ENCODE measurements at places on chromosomes 3 and 15. TPM values are rescaled to one million over a fixed set of nuclear protein-coding genes. Genes with fewer than 3 reads are reported as not detected.

Gene HTR3E
- not detected for polyA plus RNA-seq

DNA sequence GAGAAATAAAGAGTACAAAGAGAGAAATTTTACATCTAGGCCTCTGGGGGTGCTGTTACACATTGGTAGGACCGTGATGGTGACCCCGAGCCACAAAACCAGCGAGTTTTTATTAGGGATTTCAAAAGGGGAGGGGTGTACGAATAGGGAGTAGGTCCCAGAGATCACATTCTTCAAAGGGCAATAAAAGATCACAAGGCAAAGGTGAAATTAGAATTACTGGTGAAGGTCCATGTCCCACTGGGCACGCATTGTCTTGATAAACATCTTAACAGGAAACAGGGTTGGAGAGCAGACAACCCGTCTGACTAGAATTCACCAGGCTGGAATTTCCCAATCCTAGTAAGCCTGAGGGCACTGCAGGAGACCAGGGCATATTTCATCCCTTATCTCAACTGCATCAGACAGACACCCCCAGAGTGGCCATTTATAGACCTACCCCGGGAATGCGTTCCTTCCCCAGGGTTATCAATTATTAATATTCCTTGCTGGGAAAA is 4.3 kb downstream of the IRAK2 start:
- no peak for DNase-seq

GRCh38 chr15:29822100-29822683 is at the start of gene TJP1:
TSS of gene TJP1 (minus strand) at chr15:29822468. CDS start at chr15:29822028, 440 bp downstream.
- DNase-seq = peak; percentile 39

Gene CAPN7
- 15.7 TPM for polyA plus RNA-seq

DNA sequence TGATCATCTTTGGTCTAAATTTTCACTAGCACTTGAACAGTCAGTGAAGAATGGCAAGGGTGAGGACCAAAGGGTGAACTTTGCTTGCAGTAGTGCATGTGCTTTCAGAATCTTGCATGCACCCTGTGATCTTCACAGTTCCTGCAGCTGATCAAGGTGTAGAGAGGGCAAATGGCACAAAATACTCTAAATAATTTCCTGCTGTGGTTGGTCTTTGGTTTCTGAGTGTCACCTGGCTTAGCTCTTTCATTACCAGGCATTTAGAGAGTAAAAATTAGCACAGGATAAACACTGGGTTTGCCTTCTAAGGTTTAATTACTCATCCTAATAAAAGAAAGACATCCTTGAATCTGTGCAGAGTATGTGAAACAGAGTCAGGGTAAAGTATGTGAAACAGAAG is 11.4 kb downstream of the TIPARP start:
- no peak for DNase-seq

- DNase-seq = peak; percentile 34
Measured at GRCh38 chr15:63599401-63600000, 2.3 kb downstream of the FBXL22 start.

- DNase-seq = no peak
Measured at GRCh38 chr15:60426870-60427508, 29.2 kb upstream of the ANXA2 start.

GRCh38 chr3:156605686-156606605 is 51.0 kb upstream of the SSR3 start:
- no peak for DNase-seq

DNA sequence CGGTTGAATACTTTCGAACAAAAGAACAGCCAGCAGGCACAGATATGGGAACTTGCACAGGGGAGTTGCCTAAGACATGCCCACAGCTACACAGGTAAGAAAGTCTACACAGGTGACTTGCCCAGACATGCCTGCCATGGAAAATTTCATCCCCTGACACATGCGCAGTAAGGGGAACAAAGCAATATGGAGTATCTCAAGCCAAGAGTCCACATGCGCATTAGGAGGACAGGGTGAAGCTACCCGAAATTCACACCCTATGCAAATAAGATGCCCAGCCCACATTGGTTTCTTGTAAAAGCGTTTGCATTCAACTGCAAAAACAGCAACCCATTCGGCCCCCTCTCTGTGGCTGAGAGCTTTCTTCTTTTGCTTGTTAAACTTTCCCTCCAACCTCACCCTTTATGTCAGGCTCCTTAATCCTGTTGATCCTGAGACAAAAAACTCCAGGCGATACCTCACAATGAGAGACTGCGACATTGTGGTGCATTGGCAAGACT is 49.3 kb upstream of the TRPM1 start:
- no peak for DNase-seq

DNA sequence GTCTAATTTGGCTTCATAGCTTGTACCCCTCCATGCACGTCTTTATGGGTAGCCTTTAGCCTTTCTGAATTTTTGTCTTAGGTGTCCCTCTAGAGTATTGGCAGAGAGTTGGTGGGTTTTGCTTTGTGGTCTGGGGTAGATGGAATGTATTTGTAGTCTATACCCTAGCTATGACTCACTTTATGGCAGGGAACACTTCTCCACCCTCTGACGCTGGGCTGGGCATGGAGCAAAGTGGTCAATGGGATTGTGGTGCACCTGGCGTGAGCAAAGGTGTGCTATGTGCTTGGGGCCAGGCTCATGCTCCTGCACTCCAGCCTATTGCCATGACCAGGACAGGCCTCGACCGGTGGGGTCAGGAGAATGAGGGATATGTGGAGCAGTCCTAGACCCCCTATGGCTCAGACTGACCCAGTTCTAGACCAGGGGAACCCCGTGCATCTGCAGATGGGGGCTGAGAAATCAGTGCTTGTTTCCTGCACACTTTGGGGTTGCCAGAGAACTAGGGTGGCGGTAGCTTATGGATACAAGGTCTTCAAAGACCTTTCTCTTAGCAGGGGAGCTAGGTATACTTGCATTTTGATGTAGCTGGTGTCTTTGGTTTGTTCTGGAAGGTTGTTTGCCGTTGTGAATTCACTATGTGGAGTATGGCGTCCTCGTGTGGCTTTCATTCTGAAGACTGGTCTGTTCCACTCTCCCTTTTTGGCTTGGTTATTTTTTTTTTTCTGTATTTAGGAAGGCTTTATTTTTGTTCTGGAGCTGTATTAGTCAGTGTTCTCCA is 49.4 kb upstream of the RPL32 start:
- no peak for DNase-seq

GRCh38 chr3:127043731-127044510 is 61.0 kb downstream of the PLXNA1 start:
- DNase-seq = no peak

Gene DCUN1D1
- 10.5 TPM for polyA plus RNA-seq

DNA sequence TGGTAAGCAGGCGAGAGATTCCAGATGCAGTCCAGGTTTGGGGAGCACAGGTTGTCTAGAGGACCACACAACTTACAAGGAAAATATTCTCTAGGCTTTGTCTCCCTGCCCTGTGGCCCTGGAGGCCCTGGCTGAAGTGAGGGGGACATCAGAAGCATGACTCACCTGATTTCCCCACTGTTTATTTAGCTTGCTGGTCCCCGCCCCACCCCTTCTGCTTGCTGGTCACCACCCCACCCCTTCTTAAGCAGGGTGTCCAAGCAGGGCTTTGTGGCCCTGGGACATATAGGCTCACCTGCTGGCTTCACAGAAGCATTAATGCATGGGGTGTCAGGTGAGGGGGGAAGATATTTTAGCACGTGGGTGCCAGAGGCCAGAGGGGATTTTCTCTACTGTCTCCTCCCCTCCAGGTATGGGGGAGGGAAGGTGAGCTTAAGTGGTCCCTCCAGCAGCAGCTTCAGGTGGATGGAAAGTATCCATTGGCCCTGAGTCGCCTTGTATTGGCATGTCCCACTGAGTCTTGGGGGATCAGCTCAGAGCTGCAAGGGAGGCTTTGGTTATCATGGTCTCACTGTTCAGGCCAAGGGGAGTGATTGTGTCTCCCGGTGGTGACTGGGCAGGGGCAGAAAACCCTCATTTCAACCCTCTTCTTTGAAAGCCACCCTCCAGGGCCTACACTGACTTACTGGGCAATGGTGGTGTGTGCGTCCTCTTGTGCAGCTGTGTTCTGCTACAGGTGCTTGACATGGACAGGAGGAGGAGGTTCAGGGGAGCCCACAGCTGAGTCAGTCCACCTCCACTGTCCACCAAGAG is 49.8 kb downstream of the GASK1A start:
- peak; percentile 28 for DNase-seq

DNA sequence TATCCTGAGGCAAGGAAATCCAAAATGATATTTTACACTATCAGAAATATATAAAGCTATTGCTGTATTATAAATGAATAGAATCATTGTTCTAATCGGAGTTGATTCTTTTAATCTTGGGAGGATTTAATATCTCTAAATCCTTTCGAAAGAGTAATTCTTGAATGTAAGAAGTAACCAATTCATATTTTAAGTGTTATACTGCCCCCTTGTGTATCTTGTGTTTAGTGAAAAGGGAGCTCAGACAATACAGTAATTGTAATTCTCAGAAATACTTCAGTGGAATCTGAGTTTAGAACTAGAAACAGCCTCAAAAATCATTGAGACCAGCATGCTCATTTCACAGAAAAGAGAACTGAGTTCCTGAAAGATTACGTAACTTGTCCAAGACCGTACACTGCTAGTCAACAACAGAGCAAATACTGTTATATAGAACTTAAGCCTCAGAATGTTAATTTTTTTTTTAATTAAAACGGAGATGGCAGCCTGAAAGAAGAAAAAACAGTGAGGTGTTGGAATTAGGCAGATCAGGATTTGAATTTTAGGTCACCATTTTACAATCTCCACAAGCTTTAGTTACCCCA is 42.9 kb downstream of the PLCH1 start:
- peak; percentile 62 for DNase-seq

DNA sequence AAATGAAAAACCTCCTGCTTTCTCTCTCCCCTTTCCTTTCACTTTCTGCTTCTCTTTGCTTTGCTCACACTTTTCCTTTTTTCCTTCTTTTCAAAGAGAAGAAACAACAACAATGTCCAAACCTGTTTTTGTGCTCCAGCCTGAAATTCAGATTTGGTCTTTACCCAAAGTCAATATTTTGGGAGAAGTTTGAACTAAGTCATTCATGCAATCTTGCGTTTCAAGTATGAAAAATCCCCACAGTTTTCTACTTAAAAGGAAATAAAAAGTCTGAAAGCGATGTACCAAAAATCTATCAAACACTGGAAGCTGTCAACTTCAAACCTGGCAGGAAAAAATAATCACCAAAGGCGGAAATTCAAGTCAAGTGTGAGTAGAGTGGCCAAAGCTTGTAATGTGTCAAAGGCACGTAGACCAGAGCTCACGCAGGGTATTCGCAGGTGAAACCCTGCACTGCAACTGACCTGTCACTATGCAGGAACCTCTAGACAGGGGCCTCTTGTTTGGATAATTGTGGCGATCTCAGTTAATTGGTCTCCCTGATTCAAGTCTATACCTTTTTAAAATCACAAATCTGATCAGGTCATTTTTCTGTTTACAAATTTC is 118.8 kb upstream of the GALNT15 start:
- DNase-seq = no peak

- DNase-seq = peak; percentile 39
Measured at GRCh38 chr3:31132132-31132769, 237.8 kb upstream of the GADL1 start.

Gene IMP3
- polyA plus RNA-seq = 38.3 TPM

GRCh38 chr15:47577000-47577399 is 140.3 kb upstream of the SEMA6D start:
- DNase-seq = no peak

Gene COL8A1
- not detected for polyA plus RNA-seq

GRCh38 chr15:67882487-67883233 is 42.8 kb upstream of the RNU6-1 start:
- no peak for DNase-seq

DNA sequence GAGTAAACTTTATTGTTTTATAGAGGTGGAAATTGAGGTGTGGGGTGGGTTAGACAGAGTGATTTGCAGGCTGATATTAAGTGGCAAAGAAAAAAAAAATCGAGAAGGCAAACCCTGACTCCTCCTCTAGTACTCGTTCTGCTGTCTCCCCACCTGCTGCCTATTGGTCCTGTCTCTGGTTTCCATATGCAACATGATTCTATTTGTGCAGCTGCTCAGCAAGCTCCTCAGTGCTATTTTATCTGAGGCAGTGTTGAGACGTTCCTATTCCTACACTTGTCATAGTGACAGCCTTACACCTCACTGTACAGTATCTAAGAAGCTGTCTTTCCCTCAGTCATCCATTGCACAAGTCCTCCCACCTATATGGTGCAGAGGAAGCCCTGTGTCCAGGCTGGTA is 45.1 kb downstream of the RSL24D1 start:
- no peak for DNase-seq

DNA sequence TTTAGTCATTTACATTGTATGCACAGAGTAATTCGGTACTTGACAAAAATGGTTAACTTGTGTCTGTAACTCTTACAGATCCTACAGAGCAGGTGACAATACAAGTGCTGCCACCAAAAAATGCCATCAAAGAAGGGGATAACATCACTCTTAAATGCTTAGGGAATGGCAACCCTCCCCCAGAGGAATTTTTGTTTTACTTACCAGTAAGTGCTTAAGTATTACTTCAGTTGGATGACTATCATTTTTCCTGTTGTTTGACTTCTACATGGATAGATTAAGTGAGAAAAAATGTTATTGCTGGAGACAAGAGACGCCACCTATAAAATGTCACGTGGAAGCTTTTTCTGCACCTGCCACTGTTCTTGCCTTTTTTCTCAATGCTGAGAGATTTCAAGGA is 173.2 kb downstream of the ALCAM start:
- no peak for DNase-seq

Gene CA12
- 0.20 TPM for polyA plus RNA-seq

- DNase-seq = no peak
Measured at GRCh38 chr3:77746892-77747291, 707.0 kb downstream of the ROBO2 start.

GRCh38 chr3:87037652-87038051 is 46.7 kb upstream of the VGLL3 start:
- DNase-seq = no peak

- peak; percentile 76 for DNase-seq
Measured at GRCh38 chr3:124688581-124689454, 41.4 kb upstream of the UMPS start.

Gene MASP1
- 56.0 TPM for polyA plus RNA-seq

- DNase-seq = peak; percentile 66
Measured at GRCh38 chr3:27312044-27312668, 57.0 kb downstream of the NEK10 start.

DNA sequence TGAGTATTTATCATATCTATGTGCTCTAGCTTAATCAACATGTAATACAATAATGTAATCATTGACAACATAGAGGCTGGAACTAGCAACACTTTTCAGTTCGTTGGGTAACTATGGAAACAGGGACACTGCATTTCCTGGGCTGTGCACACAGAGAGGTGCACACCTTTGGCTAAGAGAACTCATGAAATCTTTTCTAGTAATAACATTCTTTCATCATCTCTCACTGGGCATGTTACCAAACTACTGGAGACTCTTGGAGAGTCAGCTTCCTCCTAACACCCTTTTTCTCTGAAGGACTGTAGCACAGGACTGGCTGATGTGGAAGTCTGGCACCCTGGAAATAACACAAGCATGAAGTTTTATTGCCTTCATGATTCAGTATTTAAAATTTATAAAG is 135.6 kb downstream of the KCNMB2 start:
- no peak for DNase-seq

Gene COL6A5
- not detected for polyA plus RNA-seq

Gene OTOL1
- not detected for polyA plus RNA-seq

Data from HepG2 (cell line).